ENCODE measurements at places on chromosomes 12 and 14.

DNA sequence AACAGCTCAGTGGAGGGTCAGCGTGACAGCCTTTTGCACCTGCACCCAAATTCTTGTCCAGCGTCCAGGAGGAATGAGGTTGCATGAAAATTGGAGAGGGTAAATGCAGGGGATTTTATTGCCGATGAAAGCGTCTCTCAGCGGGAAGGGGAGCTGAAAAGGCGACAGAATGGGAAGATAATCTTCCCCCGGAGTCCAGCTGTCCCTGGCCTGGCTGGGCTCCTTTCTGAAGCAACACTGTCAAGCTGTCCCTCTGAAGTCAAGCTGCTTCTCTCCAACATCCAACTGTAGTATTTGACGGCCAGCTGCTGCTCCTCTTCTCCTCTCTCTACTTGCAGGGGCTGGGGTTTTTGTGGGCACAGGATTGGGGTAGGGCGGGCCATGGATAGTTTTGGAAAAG is 32.7 kb downstream of the NOPCHAP1 start:
- DNase-seq, result no peak

GRCh38 chr12:45977620-45978019 is 12.8 kb downstream of the SCAF11 start:
- no peak for DNase-seq

DNA sequence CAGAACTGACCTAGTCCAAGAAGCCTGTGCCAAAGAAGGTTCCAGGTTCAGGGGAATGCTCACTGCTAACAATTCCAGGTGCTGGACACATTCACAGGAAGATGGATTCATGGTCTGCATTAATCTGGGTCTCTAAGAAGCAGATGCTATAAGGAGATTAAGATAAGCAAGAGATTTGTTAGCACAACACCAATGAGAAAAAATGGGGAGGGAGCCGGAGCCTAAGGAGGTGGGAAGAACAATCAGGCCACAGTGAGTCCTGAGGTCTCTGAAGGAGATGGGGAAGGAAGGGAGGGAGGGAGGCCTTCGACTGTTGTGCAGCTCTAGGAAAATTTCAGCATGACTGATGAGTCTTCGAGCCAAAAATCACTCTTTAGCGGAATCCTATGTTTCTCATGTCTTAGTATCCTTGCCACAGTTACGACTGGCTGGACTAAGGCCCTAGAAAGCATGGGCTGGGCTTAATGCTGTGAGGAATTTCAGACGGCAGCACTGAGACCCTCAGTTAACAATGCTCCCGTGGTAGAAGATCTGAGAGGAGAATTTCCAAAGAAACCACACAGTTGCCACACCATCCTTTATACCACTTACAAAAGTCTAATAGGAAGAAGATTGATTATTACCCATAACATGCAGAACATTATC is 31.5 kb upstream of the PTGDR start:
- DNase-seq, result no peak

DNA sequence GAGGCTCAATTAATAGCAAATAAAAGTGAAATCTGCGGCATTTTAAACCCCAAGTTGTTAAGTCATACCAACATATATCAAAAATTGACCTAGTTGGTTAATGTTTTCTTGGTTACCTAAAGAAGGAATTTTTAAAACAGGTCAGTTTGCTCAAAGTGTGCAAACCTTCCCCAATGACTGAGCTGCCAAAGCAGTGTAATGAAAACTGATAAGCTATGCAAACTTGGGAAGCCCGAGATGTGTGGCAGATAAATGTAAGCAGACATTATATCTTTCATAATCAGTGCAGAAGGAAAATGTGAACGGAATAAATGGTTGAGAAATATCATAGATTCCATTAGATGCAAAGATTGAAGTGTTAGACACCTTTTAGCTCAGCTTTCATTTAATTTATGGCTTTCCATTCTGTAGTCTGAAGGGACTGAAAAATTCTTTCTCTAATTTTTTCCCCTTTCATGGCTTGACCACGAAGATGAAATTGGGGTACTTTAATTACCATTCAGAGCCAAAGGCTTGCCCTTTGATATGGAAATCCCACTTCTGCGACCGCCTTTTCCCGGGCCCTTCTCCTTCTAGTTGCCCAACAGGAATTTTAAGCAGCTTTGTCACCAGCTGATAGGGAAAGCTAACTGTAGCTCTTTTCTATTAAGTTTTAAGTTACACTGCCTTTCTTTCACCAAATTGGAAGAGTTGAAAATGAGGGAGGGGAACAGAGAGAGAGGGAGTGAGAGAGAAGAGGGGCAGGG is 306.6 kb upstream of the SOX5 start:
- no peak for DNase-seq

DNA sequence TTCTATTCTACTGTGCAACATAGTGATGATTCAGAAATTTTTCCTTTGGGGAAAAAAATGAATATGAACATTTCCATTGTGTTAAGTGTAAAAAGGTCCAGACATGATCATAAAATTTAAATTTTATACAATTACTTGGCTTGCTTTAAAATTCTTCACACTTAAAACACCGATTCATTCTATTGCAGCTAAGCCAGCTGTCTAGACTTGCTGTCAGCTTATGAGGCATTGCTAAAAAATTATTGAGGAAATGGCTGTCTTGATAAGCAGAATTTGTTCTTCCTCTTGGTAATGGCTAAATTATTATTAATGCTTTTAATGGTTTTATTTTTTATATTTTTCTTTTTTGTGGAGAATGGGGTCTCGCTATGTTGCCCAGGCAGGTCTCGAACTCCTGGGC is 1.8 kb downstream of the LYSET start:
- DNase-seq, result no peak

GRCh38 chr14:20971705-20972021 is 16.4 kb downstream of the RNASE2 start:
- DNase-seq, result no peak

GRCh38 chr14:69614592-69614991 is 3.2 kb downstream of the SUSD6 start:
- no peak for DNase-seq

GRCh38 chr14:80868260-80868659 is 73.3 kb downstream of the CEP128 start:
- DNase-seq, result no peak

GRCh38 chr12:102682366-102683289 is 202.3 kb upstream of the IGF1 start:
- DNase-seq, result no peak

DNA sequence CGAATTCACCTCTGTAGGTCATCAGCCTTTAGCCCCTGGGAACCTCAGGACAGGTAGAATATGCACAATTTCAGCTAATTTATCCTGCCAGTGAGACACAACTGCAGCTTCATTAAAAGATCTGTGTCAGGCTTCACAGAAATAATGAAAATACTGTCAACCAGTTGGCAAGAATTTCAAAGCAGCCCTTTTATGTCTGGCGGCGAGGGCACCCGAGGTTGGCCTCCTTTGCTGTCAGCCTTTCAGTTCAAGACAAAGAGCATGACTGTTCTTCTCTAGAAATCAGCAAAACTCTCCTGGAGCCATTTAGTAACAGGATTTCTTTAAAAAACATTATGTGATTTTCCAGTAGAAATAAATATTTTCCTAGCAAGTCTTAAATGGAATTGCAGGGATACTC is 75.9 kb downstream of the BBS10 start:
- no peak for DNase-seq

DNA sequence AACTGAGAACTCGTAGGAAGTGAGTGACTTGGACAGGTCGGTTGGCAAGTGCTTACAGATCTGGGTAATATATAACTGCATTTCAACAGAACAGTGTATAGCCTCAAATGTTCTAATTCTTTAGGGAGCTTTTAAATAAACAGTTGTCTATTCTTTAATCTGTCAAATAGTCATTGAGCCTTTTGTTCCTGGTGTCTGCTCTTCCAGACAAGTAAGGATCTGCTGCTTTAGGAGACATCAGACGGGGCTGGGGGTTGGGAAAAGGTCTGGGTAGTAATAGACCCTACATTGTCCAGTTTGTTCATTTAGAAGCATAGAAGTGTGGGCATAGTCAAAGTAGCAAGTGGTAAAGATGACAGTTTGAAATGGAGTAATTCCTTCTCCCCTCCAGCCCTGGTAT is 2.0 kb downstream of the PTPN11 start:
- no peak for DNase-seq

DNA sequence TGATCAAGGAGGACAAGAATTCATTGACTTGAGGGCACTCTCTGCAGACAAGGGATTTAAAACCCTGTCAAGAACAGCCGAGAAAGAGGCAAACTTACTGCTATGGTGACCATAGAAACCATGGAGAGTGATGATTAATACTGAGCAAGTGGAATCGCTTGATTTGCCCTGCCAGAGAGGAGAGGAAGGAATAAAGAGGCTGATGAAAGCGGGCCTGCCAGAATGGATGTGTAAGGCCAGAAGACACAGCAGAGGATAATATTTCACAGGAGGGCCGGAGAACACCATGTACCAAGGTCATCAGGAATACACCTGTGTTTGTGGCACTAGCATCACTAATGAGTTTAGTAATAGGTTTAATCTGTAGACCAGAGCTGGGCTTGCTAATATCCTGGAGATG is 221.8 kb upstream of the DCN start:
- no peak for DNase-seq

GRCh38 chr12:53510181-53510812 is 3.0 kb upstream of the NPFF start:
- no peak for DNase-seq

GRCh38 chr12:40225984-40226602 is 1.3 kb downstream of the LRRK2 start:
- no peak for DNase-seq

GRCh38 chr12:51247523-51248206 is 9.0 kb downstream of the DAZAP2 start:
- no peak for DNase-seq

- no peak for DNase-seq
Observed at GRCh38 chr14:55111122-55111708, 17.8 kb upstream of the LGALS3 start.

- no peak for DNase-seq
Observed at GRCh38 chr12:46219132-46219876, 49.5 kb downstream of the SLC38A1 start.

DNA sequence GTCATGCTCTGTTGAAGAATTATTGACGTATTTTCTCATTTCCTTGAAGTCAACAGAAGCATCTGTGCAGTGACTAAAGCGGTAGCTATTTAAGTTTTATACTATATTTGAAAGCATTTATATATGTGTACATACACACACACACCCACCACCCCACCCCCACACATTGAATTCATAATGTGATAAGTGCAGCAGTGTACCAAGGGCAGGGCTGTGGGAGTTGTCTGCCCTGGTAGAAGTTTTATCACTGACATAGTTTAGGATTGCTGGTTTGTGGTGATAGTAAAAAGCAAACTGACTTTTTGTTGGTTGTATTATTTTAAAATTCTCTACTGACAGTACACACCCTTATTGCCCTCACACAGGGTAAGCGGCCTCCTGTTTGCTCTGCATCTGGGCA is 39.1 kb downstream of the GAS2L3 start:
- DNase-seq, result no peak

GRCh38 chr12:30874455-30875321 is 51.9 kb upstream of the TSPAN11 start:
- DNase-seq, result no peak

- DNase-seq, result no peak
Observed at GRCh38 chr14:98070536-98070935, 1201.5 kb downstream of the BCL11B start.

DNA sequence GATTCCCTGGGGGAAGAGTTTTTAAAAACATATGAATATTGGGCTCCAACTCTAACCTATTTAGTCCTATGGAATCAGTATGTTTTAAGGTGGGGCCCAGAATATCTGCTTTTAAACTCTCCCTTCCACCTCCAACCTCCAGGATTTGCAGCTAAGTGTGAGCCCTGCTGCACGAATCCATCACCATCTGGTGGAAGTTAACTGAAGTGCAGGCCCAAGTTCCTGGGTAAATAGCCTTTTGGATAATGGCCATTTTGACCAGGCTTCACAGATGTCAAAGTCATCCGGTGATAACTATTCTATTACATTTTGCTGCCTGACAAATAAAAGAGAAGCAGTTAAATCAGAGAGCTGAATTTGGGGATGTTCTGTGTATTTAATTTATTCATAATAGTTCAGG is 58.1 kb upstream of the RMST start:
- DNase-seq, result peak; percentile 25

DNA sequence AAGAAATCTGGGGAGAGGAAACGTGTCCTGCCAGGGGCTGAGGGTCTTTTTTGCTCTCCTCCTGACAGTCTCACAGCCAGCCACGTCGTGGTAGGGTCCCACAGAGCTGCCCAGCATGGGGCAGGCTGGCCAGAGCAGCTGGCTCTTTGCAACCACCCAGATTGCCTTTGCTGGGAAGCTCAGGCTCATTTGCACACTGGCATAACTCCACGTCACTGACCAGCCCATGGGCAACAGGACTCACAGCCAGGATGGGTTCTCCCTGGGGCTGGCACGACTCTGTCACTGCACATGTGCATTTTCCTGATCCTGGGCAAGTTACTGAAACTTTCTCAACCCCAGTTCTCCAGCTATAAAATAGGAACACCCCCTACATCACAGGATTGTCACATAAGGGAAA is 242.2 kb downstream of the DPF3 start:
- DNase-seq, result no peak

GRCh38 chr14:103886304-103887169 is 39.2 kb upstream of the PPP1R13B start:
- no peak for DNase-seq

GRCh38 chr14:101495827-101496775 is 65.2 kb upstream of the DIO3 start:
- DNase-seq, result no peak

- DNase-seq, result no peak
Observed at GRCh38 chr12:22551624-22552023, 7.3 kb upstream of the C2CD5 start.
